ENCODE measurements at places on chromosomes 12 and 14. TPM values are rescaled to one million over a fixed set of nuclear protein-coding genes. Genes with fewer than 3 reads are reported as not detected.

- no peak for DNase-seq
- no peaks in the 10 kb centered on the region for H3K27me3 ChIP-seq
- H3K4me1 ChIP-seq: no peaks in the 10 kb centered on the region
- H3K36me3 ChIP-seq: no peaks in the 10 kb centered on the region
- H3K4me3 ChIP-seq: no peak overlapping the region
- no peak overlapping the region for H3K27ac ChIP-seq
Observed at GRCh38 chr12:86698641-86698980, 442.4 kb upstream of the MGAT4C start.

HOXC13 gene
- not detected for total RNA-seq

DNA sequence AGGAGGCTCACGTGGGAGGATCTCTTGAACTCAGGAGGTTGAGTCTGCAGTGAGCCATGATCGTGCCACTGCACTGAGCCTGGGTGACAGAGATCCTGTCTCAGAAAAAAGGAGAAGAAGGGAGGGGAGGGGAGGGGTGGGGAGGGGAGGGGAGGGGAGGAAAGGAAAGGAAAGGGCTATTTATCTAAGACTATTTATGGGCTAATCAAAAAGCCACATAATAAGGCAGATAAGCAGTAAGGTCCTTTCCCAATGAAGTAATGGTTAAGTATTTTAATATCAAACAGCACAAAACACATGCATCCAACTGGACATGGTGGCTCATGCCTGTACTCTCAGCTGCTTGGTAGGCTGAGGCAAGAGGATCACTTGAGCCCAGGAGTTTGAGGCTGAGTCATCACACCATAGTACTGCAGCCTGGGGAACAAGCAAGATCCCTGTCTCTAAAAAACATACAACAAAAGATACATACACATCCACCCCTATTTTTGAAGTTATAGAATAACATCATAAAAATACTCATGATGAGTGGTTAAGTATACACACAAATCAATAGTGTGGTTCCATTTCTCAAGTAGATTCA, 9.7 kb downstream of the PAWR start:
- DNase-seq: no peak
- no peaks in the 10 kb centered on the region for H3K36me3 ChIP-seq
- H3K4me1 ChIP-seq: no peaks in the 10 kb centered on the region
- peaks cover 8% of the 10 kb centered on the region for H3K27me3 ChIP-seq
- no peak overlapping the region for H3K27ac ChIP-seq
- no peak overlapping the region for H3K4me3 ChIP-seq

- peaks cover 47% of the 10 kb centered on the region for H3K4me1 ChIP-seq
- DNase-seq: no peak
- peak overlapping the region; percentile 100 for H3K4me3 ChIP-seq
Observed at GRCh38 chr12:66304296-66304900, 2.1 kb downstream of the HELB start.

DBX2 gene
- total RNA-seq: not detected

TSPAN31 gene
- 7.5 TPM for total RNA-seq

GRCh38 chr12:68871921-68872320, 61.0 kb downstream of the CPM start:
- H3K4me1 ChIP-seq: no peaks in the 10 kb centered on the region
- H3K36me3 ChIP-seq: no peaks in the 10 kb centered on the region
- H3K27ac ChIP-seq: no peak overlapping the region
- DNase-seq: peak; percentile 41
- peaks cover 3% of the 10 kb centered on the region for H3K27me3 ChIP-seq
- H3K4me3 ChIP-seq: no peak overlapping the region

DNA sequence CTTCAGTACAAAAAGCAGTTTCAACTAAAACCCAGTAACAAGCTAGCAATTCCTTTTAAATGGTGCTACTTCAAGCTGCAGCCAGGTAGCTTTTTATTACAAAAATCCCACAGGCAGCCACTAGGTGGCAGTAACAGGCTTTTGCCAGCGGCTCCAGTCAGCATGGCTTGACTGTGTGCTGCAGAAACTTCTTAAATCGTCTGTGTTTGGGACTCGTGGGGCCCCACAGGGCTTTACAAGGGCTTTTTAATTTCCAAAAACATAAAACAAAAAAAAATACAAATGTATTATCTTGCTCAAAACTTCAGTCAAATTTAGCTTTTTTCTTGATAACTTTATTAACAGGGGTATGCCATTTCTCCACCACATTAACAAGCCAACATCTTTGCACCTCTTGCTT, 3.6 kb upstream of the CLEC4E start:
- peak; percentile 82 for DNase-seq
- peaks cover 31% of the 10 kb centered on the region for H3K27me3 ChIP-seq
- no peak overlapping the region for H3K4me3 ChIP-seq
- peaks cover 9% of the 10 kb centered on the region for H3K4me1 ChIP-seq
- no peaks in the 10 kb centered on the region for H3K36me3 ChIP-seq

DNA sequence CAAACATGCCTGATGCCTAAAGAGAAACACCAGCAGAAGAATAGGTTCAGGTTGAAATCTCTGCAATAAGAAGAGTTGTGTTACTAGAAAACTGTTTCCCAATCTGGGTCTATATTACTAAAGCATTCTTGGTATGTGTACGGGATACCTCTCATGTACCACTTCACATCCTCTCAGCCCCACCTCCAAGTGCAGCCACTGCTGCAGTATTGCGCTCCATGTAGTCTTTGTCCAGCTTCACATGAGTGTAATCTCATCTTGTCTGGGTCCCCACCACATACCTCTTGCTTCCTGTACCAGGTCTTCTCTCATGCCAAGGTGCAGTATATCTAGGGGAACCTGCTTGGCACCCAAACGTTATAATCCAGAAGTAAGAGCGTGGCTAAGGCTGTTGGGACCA, 187.5 kb upstream of the EEA1 start:
- no peak for DNase-seq
- no peaks in the 10 kb centered on the region for H3K36me3 ChIP-seq
- H3K27ac ChIP-seq: no peak overlapping the region
- no peak overlapping the region for H3K4me3 ChIP-seq

- no peak overlapping the region for H3K4me3 ChIP-seq
- H3K27ac ChIP-seq: no peak overlapping the region
- H3K4me1 ChIP-seq: no peaks in the 10 kb centered on the region
- peaks cover 77% of the 10 kb centered on the region for H3K36me3 ChIP-seq
Observed at GRCh38 chr12:112998987-112999767, 20.9 kb downstream of the OAS2 start.

DNA sequence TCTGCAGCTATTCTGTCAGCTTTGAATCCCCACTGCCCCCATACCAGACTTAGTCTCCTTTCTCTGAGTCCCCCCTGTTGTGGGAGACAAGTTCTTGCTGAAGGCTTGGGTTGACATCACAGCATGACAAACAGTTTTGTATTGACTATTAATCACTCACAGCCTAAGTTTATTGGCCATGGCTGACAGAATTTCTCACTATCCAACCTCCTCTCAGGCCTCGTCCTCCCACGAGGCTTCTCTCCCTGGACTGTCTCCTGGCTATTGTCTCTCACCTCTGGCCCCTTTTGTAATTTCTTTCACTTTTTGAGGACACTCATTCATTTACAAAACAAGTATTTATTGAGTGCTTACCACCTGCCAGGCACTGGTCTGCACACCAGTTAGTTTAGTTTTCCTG, 35.2 kb upstream of the DCD start:
- peaks cover 57% of the 10 kb centered on the region for H3K27me3 ChIP-seq
- DNase-seq: no peak
- no peaks in the 10 kb centered on the region for H3K36me3 ChIP-seq
- H3K27ac ChIP-seq: no peak overlapping the region
- H3K4me1 ChIP-seq: no peaks in the 10 kb centered on the region

CLEC4D gene
- not detected for total RNA-seq

DNA sequence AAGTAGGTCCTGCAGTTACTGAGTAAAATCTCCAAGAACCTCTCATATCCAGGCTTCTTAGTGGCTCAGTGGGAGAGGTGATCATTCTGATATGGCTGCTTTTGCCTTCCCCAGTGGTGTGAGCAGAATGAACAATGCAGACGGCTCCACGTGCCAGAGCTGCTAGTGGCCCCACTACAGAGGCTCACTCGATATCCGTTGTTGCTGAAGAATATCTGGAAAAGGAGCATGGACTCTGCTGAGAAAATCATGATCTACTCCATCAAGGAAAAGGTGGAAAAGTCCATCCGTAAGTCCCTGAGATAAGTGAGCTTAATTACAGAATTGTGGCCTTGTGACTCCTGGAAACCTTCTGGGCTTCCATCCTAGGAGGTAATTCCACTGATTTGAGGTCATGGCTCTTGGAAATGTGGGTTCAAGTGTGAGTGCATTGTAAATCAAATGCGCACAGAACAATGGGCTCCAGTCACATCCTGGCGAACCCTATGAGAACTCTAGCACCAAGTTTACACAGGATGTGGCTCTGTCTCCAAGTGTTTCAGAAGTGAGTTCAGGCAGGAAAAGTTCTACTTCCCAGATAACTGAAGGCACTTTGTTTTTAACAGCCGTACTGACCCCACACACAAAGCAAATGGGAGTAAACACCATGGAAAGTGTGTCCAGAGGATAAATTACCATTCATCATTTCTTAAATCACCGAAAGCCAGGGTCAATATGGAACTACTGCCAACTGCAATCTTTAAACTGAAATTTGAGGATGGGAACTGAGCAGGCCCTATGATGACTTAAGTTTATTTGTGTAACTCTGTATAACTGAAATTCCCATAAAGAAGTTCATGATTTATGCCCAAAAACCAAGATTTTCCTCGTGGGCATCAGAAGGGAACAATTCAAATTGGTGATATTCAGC, 51.4 kb downstream of the PLEKHG7 start:
- no peak overlapping the region for H3K4me3 ChIP-seq
- no peak for DNase-seq
- no peaks in the 10 kb centered on the region for H3K36me3 ChIP-seq
- H3K27ac ChIP-seq: no peak overlapping the region

KLRB1 gene
- total RNA-seq: 4.9 TPM

SIX6 gene
- not detected for total RNA-seq

- H3K27me3 ChIP-seq: no peaks in the 10 kb centered on the region
- no peak for DNase-seq
- peak overlapping the region; percentile 77 for H3K27ac ChIP-seq
- peaks cover 25% of the 10 kb centered on the region for H3K36me3 ChIP-seq
- H3K4me1 ChIP-seq: peaks cover 86% of the 10 kb centered on the region
- no peak overlapping the region for H3K4me3 ChIP-seq
Observed at GRCh38 chr14:68947802-68948201, 31.3 kb downstream of the ACTN1 start.

GPR84 gene
- not detected for total RNA-seq

DNA sequence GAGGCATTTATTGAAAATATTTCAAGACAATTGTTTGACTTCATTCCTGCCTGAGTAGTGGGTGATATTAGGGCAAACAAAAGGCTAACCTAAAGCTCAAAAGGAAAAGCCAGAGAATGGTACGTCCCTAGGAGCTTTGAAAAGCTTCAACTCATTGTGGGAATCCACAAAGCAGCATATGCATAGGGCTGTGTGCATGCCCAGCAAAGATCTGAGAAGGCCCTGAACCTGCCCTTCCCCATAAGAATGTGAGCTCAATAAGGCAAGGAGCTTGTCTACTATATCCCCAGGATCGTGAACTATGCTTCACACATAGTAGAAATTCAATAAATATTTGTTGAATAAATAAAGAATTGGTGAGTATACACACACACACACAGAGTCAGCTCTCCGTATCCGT, 19.1 kb upstream of the RAD52 start:
- no peaks in the 10 kb centered on the region for H3K27me3 ChIP-seq
- H3K27ac ChIP-seq: no peak overlapping the region
- no peak for DNase-seq
- no peak overlapping the region for H3K4me3 ChIP-seq
- H3K4me1 ChIP-seq: no peaks in the 10 kb centered on the region
- no peaks in the 10 kb centered on the region for H3K36me3 ChIP-seq
